ENCODE measurements at places on chromosomes 7 and 10. TPM values are rescaled to one million over a fixed set of nuclear protein-coding genes. Genes with fewer than 3 reads are reported as not detected.

DNA sequence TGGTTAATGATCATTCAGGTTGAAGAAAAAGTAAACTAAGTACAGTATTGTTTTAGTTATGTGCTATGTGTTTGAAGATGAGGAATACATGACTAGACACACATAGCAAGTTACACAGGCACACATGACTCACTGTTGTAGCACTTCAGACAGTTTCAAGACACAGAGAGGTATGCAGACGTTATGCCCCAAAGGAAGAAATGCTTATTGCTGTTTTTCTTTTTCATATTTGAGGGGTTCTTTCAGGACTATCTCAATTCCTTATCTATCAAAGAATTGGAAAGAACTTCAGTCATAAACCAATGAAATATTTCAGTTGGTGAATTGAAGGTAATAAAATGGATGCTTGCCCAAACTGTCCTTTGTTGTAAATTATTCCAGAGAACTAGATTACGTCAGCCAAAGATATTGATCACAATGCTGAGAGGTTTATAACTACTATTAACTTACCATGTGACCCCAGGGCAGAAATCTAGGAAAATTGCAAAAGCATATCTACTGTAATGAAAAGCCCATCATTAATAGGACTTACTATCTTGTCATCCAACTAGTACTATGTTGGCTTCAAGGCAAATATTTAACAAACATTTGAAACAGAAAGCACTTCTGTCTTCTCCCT is 61.2 kb upstream of the CAPZA2 start:
- peak; percentile 86 for DNase-seq

DNA sequence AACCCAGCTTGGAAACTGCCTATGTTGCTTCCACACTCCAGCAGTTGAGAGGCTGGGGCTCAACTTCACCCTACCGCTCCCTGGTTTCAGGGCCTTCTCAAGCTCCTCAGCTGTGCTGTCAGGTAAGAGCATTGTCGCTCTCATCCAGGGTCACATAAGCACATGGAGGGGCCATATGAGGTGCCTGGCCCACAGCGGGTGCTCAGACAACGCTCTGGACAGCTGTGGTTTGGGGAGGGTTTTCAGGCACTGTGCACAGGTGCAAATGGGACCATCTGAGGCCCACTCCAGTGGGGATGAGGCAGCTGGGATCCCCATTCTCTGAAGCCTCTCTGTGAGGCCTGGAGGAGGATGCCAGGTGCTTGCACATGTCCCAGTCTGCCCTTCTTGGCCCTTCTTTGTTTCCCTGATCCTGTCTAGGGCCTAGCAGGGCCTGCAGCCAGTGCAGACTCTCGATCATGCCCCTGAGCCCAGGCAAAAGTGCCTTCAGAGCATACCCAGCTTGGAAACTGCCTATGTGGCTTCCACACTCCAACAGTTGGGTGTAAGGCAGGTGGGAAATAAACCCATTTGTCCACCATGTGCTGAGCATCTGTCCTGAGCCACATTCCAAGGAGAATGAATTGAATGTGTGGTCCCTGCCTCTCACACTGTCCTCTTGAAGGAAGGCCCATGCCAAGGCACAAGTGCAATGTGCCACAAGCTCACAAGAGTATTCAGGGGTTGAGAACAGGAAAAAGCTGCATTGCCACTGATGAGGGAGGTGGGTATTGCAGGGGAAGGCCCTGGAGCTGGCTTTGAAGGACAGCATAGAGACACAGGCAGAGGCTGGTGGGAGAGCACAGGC is 40.3 kb downstream of the VSTM4 start:
- no peak for DNase-seq

DNA sequence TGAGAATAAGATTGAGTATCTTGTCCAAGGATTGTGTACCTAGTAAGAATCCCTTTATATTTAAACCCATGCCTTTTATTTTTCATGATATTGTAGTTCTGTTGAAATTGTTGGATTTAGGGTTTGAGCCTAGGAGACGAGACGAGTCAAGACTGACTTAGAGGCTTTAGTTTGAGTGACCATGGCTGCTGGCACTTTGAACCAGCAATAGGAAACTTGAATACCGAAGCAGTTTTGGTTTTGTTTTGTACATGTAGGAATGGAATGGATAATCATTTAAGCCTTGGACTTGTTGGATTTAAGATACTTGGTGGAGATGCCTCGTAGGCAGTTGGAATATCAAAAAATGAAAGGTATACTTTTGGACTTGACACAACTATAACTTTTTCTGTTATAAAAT is 229.0 kb downstream of the BICC1 start:
- no peak for DNase-seq

- DNase-seq, result no peak
These were observed 20.9 kb upstream of the PARD3 start for GRCh38 chr10:34835908-34836508.

DNA sequence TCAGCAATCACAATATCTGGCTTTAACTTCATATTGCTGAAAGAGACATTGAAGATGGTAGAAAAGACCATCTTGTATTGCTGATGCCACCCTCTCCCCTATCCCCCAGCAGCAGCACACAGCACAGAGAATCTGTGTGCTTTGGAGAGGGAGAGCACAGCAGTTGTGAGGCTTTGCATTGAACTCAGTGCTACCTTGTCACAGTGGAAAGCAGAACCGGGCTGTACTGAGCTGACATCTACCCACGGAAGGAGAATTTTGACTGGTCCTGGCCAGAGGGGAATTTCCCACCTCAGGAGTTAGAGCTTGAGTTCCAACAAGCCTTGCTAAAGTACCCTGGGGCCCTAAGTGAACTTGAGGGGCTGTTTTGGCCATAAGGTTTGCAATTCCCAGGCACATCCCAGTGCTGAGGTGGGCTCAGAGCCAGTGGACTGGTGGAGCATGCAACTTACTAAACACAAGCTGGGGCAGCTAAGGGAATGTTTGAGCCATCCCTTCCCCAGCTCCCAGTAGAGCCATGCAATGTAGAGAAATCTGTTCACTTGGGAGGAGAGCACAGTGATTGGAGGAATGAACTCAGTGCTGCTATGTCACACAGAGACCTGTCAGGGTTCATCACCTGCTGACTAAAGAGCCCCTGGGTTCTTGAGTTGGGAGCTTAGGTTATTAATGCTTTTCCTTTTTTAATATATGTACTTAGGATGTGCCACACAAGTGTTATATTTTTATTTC is 62.1 kb downstream of the OR13A1 start:
- DNase-seq, result no peak

GRCh38 chr7:150998341-150998740 is 7.5 kb downstream of the NOS3 start:
- no peak for DNase-seq

GRCh38 chr10:89494575-89494974 is 40.8 kb downstream of the SLC16A12 start:
- DNase-seq, result no peak

CLCN1 gene
- not detected for total RNA-seq

KIAA1549 gene
- total RNA-seq, result 9.5 TPM
